Renal cortex interstitium (tissue), 15 donors: ENCODE measurements at places on chromosomes 3 and 15. TPM values are rescaled to one million over a fixed set of nuclear protein-coding genes. Genes with fewer than 3 reads are reported as not detected.

The KY gene
- 1.4 TPM for polyA plus RNA-seq

The GOLGA6D gene
- polyA plus RNA-seq = 0.40 TPM

The KLHL40 gene
- polyA plus RNA-seq = not detected

The LTF gene
- polyA plus RNA-seq = 3.3 TPM

The MTHFS gene
- polyA plus RNA-seq = 44.1 TPM

The MTMR10 gene
- 45.5 TPM for polyA plus RNA-seq

The EIF1B gene
- polyA plus RNA-seq = 122 TPM

The GOLGA8Q gene
- 1.9 TPM for polyA plus RNA-seq

The SPATA12 gene
- polyA plus RNA-seq = 0.04 TPM

The GOLGB1 gene
- 88.4 TPM for polyA plus RNA-seq

The LSAMP gene
- 11.2 TPM for polyA plus RNA-seq

The RGMA gene
- polyA plus RNA-seq = 10.2 TPM

The CHRNB4 gene
- polyA plus RNA-seq = 3.2 TPM

The LXN gene
- 29.5 TPM for polyA plus RNA-seq

The EPHA6 gene
- polyA plus RNA-seq = 0.73 TPM

The RPL14 gene
- polyA plus RNA-seq = 1,639 TPM

The LRRC3B gene
- polyA plus RNA-seq = 1.2 TPM

The IGDCC3 gene
- 10.6 TPM for polyA plus RNA-seq

The EFCAB12 gene
- polyA plus RNA-seq = 3.7 TPM

The PRSS50 gene
- 4.8 TPM for polyA plus RNA-seq

The ZKSCAN7 gene
- polyA plus RNA-seq = 17.1 TPM

The SEMA3F gene
- polyA plus RNA-seq = 63.1 TPM

The CYP1A2 gene
- polyA plus RNA-seq = 0.13 TPM

The LRRIQ4 gene
- polyA plus RNA-seq = 0.14 TPM

The CPLX3 gene
- not detected for polyA plus RNA-seq

The GRAMD2A gene
- polyA plus RNA-seq = 7.0 TPM

The SEMA3G gene
- 32.7 TPM for polyA plus RNA-seq

The NR1I2 gene
- polyA plus RNA-seq = 0.84 TPM

The FAM107A gene
- 5.7 TPM for polyA plus RNA-seq

The GNB4 gene
- polyA plus RNA-seq = 24.3 TPM

The PDCD6IP gene
- polyA plus RNA-seq = 127 TPM

The GOLGA8T gene
- not detected for polyA plus RNA-seq

The BUB1B gene
- polyA plus RNA-seq = 30.7 TPM

The CTDSPL2 gene
- polyA plus RNA-seq = 70.1 TPM

The TTLL13 gene
- 0.20 TPM for polyA plus RNA-seq

The PEAK1 gene
- polyA plus RNA-seq = 33.5 TPM

The ARRDC4 gene
- 35.6 TPM for polyA plus RNA-seq

The CCR8 gene
- not detected for polyA plus RNA-seq

The GP5 gene
- 0.95 TPM for polyA plus RNA-seq

The CHRNA3 gene
- 0.90 TPM for polyA plus RNA-seq

The STXBP5L gene
- 0.30 TPM for polyA plus RNA-seq
